ENCODE measurements at places on chromosomes 1 and 21.

DNA sequence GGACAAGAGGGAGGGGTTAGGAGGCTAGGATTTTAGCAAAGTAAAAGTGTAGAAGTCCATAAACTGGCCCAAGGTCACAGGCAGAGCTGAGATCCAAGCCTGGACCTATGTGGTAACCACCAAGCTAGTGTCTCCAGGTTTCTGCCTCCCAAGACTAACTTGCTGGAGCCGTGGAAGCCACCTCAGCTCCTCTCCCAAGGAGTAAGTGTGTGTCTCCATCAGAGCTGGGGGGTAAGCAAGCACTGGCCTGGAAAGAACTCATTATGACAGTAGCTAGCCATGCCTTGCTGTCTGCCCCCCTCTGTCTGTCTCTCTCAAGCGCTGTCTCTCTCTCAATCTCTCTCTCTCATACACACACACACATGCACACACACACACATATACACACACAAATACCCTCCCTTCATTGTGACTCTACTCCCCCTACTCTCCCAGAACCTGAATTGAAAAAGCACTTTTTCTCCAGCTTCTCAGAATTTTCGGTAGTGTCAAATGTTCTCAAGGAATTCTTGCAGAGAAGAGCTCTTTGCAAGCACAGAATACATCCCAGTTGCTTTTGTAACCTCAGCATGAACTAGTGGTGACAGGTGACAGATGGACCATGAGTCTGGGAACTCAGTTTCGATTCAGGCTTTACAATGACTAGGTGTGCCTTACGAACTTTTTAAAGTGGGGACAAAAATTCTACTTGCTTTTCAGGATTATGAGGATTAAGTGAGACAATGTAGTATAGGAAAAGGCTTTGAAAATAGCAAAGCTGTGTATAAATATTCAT is 238.0 kb upstream of the FGGY start:
- no peak for DNase-seq

GRCh38 chr1:25055961-25056360 is 125.9 kb upstream of the RUNX3 start:
- no peak for DNase-seq

- peak; percentile 42 for DNase-seq
Measured at GRCh38 chr1:210246447-210246846, 13.9 kb downstream of the SERTAD4 start.

DNA sequence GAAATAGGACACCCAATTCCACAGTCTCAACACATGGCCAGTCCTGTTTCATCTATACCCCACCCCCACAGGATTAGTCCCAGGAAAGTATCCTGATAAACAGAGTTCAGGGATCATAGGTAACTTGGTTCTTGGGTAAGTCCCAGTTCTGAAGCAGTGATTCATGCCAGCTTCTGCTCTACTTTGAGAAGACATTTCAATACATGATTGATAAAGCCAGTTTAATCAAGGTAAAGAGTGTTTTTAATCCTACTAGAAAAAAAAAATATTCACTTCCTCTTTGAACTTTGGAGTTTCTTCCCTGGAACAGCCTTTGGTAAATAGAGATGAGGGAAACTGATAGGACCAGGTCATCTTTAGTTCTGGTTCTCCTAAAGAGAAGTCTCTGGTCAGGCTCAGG is 142.4 kb downstream of the TLR5 start:
- no peak for DNase-seq

GRCh38 chr1:27594564-27595510 is 9.1 kb downstream of the AHDC1 start:
- no peak for DNase-seq
